ENCODE measurements at places on chromosomes 1 and 21. TPM values are rescaled to one million over a fixed set of nuclear protein-coding genes. Genes with fewer than 3 reads are reported as not detected.

GRCh38 chr21:41800425-41801320 lies 33.8 kb upstream of the RIPK4 start:
- H3K36me3 ChIP-seq: peaks cover 8% of the 10 kb centered on the region
- DNase-seq: no peak
- peaks cover 14% of the 10 kb centered on the region for H3K4me1 ChIP-seq
- H3K27me3 ChIP-seq: no peaks in the 10 kb centered on the region
- no peak overlapping the region for H3K4me3 ChIP-seq

GRCh38 chr1:235008239-235008638 lies 120.4 kb downstream of the TOMM20 start:
- no peak overlapping the region for H3K4me3 ChIP-seq
- DNase-seq: no peak
- no peaks in the 10 kb centered on the region for H3K27me3 ChIP-seq
- no peak overlapping the region for H3K27ac ChIP-seq

CLCNKA gene
- not detected for polyA plus RNA-seq

- H3K27ac ChIP-seq: no peak overlapping the region
- H3K36me3 ChIP-seq: no peaks in the 10 kb centered on the region
- no peak overlapping the region for H3K4me3 ChIP-seq
- H3K27me3 ChIP-seq: no peaks in the 10 kb centered on the region
- DNase-seq: no peak
- H3K4me1 ChIP-seq: no peaks in the 10 kb centered on the region
Measured at GRCh38 chr1:174923820-174924219, 75.9 kb upstream of the CACYBP start.

PGLYRP4 gene
- polyA plus RNA-seq: 0.04 TPM

CLDN14 gene
- not detected for polyA plus RNA-seq

GRCh38 chr1:42052072-42052699 lies 101.0 kb upstream of the GUCA2B start:
- no peak for DNase-seq
- no peak overlapping the region for H3K4me3 ChIP-seq
- H3K27ac ChIP-seq: no peak overlapping the region
- H3K27me3 ChIP-seq: no peaks in the 10 kb centered on the region

WDR64 gene
- polyA plus RNA-seq: not detected

- DNase-seq: no peak
- no peaks in the 10 kb centered on the region for H3K27me3 ChIP-seq
- H3K36me3 ChIP-seq: no peaks in the 10 kb centered on the region
- no peak overlapping the region for H3K4me3 ChIP-seq
- H3K4me1 ChIP-seq: no peaks in the 10 kb centered on the region
- no peak overlapping the region for H3K27ac ChIP-seq
Measured at GRCh38 chr1:213389061-213389581, 338.1 kb downstream of the RPS6KC1 start.

AIRE gene
- polyA plus RNA-seq: not detected
